ENCODE measurements at places on chromosomes 4 and X.
A peak's percentile ranks its signal among the peaks of the same experiment; 100 is the strongest.

- no peak for DNase-seq
Observed at GRCh38 chrX:150338615-150339014, 24.5 kb upstream of the MAMLD1 start.

DNA sequence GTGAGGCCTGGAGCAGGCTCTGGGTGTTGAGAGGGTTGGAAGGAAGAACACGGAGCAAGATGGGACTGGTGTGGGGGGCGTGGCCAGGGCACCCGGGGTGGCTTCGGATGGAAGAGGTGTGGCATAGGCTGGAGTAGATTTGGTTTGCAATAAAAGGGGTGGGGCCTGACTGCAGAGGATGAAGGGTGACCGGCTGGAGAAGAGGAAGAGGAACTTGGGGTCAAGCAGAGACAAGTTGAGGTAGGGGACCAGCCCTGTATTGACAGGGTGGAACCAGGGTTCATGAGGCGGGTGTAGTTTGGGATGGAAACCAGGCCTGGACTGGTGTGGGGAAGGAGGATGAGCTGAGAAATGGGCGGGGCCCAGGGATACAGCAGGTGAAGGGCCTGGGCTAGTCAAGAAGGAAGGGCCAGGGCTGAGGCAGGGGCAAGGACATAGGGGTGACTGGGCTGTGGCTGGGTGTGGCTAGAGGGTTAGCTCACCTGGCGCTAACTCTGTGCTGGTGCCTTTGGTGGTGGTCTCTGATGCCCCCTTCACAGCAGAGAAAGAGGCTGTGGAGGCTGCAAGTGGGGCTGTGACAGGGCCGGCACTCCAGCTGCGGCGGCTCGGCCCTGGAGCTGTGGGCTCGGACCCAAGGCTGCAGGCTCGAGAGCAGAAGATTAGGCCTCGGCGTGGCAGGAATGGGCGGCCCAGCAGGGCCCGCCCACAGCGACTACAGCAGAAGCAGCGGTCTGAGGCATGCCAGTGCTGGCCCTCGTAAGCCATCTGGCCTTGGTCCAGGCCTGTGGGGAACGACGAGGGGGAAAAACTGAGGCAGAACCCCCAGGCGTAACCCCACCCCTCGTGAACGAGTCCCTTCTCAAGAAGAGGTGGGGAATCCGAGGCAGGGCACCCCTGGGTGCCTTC is 5.0 kb downstream of the PLP2 start:
- DNase-seq = no peak

GRCh38 chrX:37755025-37755424 is 24.8 kb upstream of the CYBB start:
- no peak for DNase-seq

GRCh38 chrX:15150586-15150985 is 119.3 kb downstream of the ASB9 start:
- no peak for DNase-seq

- peak; percentile 49 for DNase-seq
Observed at GRCh38 chr4:139672732-139673131, 7.1 kb downstream of the MGST2 start.

DNA sequence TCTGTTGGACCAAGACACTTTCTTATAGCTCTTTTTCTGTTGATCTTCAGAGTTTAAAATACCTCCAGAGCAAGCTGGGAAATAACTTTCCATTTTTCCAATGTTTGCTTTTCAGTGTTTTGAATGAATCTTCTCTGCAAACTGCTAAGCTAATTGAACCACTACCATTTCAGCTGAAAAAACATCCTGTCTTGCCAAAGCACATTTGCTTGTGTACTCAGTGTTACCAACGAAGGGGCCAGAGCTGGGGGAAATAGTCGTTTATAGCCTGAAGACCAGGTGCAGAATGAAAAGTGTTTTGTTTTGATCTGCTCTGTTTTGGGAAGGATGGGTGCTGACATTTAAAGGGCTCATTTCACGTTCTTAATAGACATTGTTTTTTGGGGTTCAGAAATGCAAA is 88.4 kb upstream of the CLNK start:
- no peak for DNase-seq

DNA sequence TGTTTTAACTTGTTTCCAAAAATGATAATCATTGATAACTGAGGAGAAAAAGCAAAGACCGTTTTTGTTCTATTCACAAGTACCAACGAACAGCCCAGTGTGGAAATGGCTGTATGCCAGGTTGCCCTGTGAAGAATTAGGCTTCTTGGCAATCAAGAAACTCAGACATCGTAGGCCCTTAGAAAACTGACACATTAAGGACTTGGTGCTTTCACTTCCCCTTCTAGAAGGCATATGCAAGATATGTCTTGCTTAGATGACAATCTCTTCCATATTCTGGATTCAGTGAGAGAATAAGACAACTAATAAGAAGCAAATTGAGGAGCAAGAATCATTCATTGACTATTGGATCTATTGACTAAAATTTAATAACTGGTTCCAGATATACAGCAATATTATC is 56.6 kb downstream of the ANAPC10 start:
- no peak for DNase-seq

GRCh38 chrX:39602195-39602594 is 495.6 kb downstream of the BCOR start:
- peak; percentile 32 for DNase-seq

DNA sequence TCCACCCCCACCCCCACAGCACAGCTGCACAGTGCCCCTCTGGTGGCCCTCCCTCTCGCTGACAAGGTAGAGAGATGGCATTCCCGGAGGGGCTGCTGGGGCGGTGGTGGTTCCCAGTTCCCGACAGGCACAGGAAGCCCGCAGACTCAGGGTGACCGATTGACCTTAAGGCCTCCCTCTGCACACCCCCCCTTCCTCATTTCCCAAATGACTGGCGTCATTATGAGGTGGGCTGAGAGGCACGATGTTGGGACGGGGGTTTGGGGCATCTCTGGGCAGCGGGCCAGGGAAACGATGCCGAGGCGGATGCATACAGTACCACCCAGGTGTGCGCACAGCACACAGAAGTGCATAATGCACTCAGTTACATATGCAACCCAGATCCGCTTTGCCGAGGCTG is 3.5 kb upstream of the TIMP1 start:
- peak; percentile 2 for DNase-seq

- no peak for DNase-seq
Observed at GRCh38 chr4:71814433-71814832, 30.6 kb upstream of the GC start.

DNA sequence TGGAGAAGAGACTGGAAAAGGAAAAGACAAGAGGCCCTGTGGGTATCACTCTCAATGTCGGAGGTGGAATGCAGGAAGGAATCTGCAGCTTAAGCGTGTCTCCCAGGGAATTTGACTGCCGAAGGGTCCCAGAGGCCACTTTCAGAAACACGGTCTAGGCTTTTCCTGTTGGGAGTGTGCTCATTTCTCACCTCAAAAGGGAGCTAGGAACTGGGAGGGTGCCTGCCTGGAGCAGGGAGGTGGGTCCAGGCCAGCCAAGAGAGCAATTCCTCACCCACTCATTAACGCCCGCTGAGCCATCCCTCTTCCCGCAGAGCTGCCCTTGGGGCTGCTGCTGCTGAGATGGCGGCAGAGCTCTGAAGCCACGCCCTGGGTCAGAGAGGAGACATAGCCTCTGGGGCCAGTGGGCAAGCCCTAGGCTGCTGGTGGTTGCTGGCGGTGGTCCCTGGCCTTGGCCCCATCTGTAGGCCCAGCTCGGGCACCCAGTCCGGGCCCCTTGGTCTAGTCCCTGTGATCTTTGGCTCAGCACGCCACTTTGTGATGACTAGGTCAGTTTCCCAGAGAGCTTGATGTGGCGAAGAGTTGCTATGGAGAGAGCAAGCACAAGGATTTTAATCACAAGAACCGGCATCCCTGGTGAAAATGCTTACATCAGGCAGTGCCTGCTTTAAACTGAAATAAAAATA is 4.1 kb downstream of the ZNF185 start:
- no peak for DNase-seq

DNA sequence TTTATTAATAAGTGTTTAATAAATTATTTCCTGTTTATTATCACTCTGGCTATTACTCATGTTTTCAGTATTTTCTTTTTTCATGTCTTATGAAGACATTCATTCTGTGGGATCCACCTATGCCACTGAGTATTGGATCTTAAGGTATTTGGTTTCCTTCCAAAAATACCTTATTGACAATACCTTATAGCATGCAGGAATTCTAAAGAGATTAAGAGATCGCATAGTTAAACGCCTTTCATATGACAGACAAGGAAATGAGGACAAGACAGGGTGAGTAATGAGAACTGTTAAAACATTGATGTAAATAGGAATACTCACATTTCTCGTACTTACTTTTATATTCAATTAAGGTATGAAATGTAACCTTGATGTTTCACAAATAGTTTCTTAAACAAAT is 38.2 kb upstream of the TMPRSS11B start:
- no peak for DNase-seq

GRCh38 chr4:101556842-101557241 is 209.5 kb upstream of the PPP3CA start:
- DNase-seq = no peak

GRCh38 chr4:103136671-103137445 is 37.2 kb upstream of the BDH2 start:
- DNase-seq = no peak

DNA sequence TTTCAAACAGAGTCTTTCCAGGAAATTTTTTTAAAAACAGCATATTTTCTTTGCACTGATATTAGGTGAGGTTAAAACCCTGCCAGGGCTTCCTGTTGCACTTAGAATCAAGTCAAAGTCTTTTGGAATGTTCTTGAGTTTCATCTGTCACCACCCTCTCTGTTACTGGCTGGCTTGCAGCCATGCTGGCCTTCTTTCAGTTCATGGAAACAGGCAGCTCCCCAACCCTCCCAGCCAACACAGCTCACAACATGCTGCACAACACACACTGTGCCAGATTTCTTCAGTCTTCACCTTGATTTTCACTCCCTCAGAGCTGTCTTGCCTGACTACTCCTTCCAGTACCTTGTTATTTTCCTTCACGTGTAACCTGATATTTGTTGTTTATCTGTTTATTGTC is 129.5 kb downstream of the KCNIP4 start:
- DNase-seq = no peak

DNA sequence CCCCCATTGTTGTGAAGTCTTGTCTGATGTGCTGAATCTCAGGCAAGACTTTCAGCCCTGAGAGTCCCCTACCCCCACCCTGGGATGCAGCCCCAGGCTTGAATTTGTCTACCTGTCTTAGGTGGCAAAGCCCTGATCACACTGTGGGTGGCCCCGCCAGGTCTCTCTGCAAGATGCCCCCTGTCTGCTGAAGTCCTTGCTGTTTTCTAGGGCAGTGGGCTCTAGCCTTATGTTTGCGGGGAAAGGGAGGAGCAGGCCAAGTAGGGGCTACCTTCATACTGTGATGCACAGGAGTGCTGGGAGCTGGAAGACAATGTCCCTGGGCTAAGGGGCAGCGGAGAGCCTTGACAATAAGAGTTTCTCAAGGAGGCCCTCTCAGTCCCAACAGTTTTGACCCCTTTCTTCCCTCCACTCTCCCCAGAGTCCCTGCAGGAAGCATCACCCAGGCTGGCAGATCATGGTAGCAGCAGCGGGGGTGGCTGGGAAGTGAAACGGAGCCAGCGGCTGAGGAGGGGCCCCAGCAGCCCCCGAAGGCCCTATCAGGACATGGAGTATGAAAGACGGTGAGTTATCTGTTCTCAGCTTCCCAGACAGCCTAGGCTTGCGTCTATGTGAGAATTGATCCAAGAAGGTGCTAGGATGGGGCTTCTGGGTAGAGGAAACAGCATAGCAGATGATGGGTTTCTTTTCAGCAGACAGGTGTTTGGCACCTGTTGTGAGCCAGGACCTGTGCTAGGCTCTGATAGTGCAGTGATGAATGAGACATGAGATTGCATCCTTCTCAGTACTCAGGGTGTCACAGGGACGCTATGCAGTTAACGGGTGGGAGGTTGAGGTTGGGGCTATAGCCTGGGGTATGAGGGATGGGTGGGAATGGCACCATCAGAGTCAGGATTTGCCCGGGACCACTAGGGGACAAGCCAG is 2.2 kb downstream of the RBM10 start:
- no peak for DNase-seq

DNA sequence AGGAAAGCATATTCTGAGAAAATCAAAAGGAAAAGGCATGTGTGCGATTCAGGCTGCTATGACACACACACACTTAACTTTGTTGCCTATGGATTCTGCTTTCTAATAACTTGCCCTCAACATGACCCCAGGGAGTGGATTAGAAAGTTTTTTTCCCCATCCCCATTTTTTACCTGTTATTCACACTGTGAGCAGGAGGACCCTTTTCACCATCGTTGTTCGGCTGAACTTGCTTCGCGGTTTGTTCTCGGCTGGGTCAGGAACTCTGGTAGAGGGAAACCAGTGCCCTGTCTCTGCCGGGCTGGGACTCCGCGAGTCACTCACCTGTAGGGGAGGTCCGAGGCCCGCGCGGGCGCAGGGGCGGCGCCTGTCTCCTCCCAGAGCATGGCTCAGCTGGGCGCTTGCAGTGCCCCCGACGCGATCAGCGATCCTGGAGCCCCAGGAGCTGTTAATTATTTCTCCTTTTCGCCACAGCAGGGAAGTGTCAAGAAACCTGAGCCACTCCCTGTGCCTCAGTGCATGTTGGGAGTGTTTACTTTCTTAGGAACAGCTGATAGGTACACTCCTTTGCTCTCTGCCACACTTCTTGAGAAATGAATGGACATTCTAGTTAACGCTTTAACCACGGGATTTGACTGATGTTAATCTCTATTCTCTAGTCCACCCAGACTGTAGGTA is at the start of gene RASSF6:
Gene RASSF6 (minus strand): TSS at position 322 of the 678 bp plus-strand sequence. CDS start 8,641 bp downstream, outside the sequence.
- DNase-seq = peak; percentile 58

GRCh38 chr4:54687887-54688841 is 30.4 kb downstream of the KIT start:
- DNase-seq = no peak

GRCh38 chr4:15717086-15717485 is 14.2 kb downstream of the BST1 start:
- no peak for DNase-seq

DNA sequence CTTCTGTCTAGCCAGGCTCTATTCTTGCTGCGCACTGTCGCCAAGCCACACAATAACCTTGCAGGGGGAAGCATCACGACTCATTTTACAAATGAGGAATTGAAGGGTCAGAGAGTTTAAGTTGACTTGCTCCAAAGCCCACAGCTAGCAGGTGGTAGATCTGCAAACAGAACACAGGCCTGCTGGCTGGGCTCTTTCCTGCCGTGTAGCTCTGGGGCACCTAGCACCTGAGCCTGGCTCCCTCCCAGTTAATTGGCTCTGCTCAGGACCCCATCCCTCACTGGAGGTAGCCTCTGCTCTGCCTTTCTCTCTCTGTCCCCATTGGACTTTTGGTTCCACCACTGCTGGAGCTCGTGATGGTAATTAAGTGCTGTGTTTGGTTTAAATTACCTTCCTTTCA is 98.5 kb downstream of the NSUN7 start:
- DNase-seq = no peak
